Osteoblast (primary cell): ENCODE measurements at places on chromosomes 13 and 19. TPM values are rescaled to one million over a fixed set of nuclear protein-coding genes. Genes with fewer than 3 reads are reported as not detected.

YIF1B gene
- 55.0 and 58.9 TPM in 2 replicates for total RNA-seq

C19orf44 gene
- 7.2 and 7.7 TPM in 2 replicates for total RNA-seq

TBXA2R gene
- total RNA-seq, result 1.4 and 1.5 TPM in 2 replicates

CNN1 gene
- total RNA-seq, result 7.1 and 9.8 TPM in 2 replicates
